ENCODE measurements at places on chromosomes 7 and 10.

DNA sequence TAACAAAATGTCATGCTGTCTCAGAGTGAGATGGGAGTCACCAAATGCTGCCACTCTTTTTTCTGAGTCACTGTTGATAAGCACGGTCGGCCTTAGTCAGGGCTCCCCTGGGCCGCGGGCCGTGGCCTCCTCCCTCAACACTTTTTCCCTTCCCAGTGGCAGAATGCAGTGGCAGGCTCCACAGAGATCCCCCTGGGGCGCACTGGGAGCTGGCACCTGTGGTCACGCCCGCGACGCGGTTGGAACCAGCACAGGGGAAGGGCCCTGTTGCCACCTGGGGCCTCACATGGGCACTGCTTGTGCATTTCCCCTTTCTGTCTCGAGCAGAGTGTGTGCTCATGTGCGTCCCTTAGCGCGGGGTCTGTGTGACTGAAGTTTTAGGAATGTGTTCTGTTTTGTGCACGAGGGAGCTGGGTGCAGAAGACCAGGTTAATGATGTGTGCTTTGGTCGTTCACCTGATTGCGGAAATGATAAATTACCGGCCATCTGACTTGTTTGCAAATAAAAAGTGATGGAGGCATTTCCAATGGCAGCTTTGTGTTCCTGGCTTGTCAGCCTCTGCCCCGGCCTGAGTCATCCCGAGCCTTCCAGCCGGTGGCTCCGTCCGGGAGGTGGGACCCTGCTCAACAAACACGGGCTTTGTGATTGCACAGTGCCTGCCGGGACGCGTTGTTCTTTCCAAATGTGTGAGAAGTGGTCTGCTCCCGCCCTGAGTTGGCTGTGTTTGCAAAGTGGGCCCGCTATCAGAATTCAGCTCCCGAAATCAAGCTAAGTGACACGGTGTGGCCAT lies 100.7 kb downstream of the NKX6-2 start:
- no peak for DNase-seq

- DNase-seq = no peak
Measured at GRCh38 chr10:121481180-121481579, 117.1 kb downstream of the FGFR2 start.

GRCh38 chr10:110963162-110963561 lies 43.8 kb downstream of the SHOC2 start:
- DNase-seq = no peak

- DNase-seq = no peak
Measured at GRCh38 chr10:70693619-70694335, 21.5 kb downstream of the ADAMTS14 start.

DNA sequence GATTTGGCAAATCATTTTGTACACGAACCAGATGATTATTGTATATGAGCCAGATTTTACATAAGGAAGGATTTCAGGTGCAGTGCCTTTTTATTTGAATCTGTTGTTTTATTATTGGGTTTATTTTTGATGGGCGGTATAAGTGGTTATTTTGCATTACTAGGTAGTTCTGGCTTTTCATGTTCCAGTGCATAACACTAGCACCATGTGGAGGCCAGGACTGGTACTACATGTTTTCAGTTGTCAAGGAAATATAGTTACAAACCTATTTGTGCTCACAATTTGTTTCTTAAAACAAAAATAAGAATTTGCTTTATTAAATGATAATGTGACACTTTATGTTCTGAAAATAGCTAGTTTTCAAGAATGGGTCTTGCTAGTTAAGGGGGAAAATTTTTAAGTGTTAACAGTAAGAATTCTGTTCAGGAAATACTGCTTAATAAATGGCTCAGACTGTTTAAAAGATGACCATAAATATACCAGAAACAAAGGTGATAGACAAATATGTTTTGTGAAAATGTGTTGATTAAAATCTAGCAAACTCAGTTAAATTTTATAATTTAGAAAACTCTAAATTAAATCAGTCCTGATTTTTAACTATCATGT lies 7.1 kb upstream of the SEMA3E start:
- peak; percentile 33 for DNase-seq

- no peak for DNase-seq
Measured at GRCh38 chr7:130887957-130888371, 154.0 kb upstream of the KLF14 start.

All from left renal cortex interstitium (tissue), 4 donors.